Naive thymus-derived CD4-positive, alpha-beta T cell (primary cell): ENCODE measurements at places on chromosomes 4 and X. TPM values are rescaled to one million over a fixed set of nuclear protein-coding genes. Genes with fewer than 3 reads are reported as not detected.

Gene PRAF2
- total RNA-seq: 28.3 TPM

Gene RAB9B
- 0.40 TPM for total RNA-seq

Gene STS
- 0.51 TPM for total RNA-seq

GRCh38 chrX:135000516-135000915 is 9.7 kb downstream of the SMIM10 start:
- no peak for DNase-seq

GRCh38 chrX:155819525-155819924 is 61.6 kb upstream of the VAMP7 start:
- no peak for DNase-seq

DNA sequence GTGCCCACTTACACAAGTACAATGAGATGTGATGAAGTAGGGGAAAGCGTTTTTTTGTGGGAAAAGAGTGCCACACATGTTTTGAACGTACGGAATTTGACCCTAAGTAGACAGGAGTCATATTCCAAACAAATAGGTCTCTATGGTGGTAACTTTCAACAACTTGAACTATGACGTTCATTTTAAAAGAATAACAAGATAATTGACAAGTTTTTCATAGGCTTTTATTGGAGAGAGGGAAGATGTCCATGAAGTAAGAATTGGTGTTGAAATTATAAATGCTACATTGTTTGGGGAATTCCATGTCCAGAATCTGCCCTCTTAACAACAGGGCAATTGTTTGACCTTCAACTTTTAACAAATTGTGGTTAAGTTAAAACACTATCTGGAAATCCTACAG is 126.5 kb downstream of the GASK1B start:
- DNase-seq: no peak

- no peak for DNase-seq
Observed at GRCh38 chr4:70613306-70614183, 15.0 kb upstream of the ENAM start.

GRCh38 chr4:119087656-119088055 is 48.0 kb upstream of the MYOZ2 start:
- no peak for DNase-seq

- DNase-seq: peak; percentile 49
Observed at GRCh38 chr4:148447681-148448080, 5.5 kb upstream of the NR3C2 start.

DNA sequence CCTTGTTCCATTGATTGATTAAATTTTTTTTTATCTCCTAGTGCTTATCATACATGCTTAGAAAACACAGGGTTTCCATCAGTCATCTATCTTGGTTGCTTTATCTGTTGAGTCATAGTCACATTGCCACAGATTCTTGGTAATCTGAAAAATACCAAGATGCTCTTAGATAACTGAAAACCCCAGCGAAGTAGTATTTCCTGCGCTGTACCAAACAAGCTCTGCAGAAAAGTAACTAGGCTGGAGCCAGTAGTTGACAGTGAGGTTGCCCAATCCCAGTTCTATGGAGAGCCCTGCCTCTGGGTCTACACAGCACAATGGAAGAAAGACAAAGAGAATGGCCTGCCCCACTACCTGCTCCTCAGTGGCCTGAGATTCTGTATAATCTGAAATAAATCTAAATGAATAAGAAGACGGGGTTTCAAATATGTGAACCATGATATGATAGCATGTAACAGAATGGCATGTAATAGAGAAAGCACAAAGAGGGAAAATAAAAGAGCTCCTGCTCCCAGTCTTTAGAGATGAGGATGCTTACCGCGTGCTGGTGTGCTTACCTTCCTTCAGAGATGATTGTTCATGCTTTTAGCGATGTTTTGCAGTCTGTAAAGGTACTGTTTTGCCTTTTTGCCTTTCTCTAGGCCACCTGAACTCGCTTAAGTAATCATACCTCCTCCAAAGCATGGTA is 55.3 kb upstream of the RAPGEF2 start:
- DNase-seq: no peak

DNA sequence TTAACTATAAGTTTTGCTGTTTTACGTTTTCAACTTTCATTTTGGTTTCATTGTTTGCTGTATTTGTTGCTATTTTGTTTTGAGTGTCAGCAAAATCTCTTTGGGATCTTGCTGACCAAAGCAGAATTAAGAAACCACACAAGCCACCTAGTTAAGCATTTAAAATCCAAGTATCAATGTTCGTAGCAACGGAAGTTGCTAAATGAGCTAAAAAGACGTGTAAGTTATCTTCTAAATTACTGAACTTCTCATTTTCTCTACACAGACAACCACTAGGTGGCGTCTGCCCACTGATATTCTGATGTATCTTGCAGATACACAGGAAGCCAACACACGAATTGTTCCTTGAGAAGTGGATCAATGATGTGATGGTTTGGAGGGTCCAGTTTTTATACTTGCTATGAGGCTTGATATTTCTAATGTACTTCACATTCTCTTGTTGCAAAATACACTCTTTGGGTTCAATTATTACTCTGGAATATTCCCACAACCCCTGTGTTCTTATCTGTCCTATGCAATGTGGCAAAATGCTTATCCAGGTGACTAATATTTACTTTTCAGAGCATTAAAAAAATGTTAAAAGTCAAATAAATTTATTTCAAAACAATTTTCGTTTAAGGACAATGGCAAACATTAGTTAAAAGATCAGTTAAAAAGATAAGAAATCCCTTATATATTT is 250.5 kb downstream of the TECRL start:
- peak; percentile 25 for DNase-seq

- no peak for DNase-seq
Observed at GRCh38 chr4:82090717-82091116, 283.1 kb downstream of the HNRNPD start.

DNA sequence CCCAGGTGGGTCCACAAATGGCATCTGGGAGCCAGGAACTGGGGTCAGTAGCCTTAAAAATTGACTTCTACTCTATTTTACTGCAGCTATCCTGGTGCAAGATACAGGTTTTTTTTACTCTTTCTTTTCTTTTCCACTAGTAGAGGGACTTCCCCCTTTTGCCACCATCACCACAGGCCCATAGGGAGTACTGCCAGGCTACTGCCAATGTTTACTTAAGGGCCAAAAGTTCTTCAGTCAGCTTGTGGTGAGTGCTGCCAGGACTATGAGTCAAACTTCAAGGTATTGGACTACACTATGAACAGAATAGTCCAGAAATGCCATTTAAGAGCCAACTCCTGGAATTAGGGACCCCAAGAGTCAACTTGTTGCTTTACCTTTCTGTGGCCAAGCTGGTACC is 94.7 kb downstream of the EDA2R start:
- DNase-seq: no peak

DNA sequence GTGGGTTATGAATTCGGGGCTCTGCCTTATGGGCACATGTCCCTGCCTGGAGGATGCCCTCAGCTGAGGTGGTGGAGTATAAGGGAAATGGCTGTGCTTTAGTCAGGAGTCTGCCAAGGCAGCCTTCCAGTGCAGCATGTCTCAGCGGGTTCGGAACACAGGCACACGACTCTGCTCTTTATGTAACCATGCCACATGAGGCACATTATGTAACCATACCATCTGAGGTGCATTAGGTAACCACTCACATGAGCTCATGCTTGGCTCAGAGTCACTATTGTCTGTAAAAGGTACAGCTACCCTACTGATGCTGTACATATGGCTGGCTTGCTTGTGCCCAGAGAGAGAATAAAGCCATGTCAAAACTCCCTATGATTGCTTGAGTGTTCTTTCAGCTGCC is 723.6 kb downstream of the TRAM1L1 start:
- DNase-seq: no peak
